ENCODE measurements at places on chromosomes 11 and 22.

- DNase-seq = no peak
These were observed 11.9 kb downstream of the FAM168A start for GRCh38 chr11:73585834-73586575.

- no peak for DNase-seq
These were observed 74.1 kb upstream of the SHANK2 start for GRCh38 chr11:71326328-71326940.

- no peak for DNase-seq
These were observed 27.8 kb downstream of the P4HA3 start for GRCh38 chr11:74283580-74284180.

DNA sequence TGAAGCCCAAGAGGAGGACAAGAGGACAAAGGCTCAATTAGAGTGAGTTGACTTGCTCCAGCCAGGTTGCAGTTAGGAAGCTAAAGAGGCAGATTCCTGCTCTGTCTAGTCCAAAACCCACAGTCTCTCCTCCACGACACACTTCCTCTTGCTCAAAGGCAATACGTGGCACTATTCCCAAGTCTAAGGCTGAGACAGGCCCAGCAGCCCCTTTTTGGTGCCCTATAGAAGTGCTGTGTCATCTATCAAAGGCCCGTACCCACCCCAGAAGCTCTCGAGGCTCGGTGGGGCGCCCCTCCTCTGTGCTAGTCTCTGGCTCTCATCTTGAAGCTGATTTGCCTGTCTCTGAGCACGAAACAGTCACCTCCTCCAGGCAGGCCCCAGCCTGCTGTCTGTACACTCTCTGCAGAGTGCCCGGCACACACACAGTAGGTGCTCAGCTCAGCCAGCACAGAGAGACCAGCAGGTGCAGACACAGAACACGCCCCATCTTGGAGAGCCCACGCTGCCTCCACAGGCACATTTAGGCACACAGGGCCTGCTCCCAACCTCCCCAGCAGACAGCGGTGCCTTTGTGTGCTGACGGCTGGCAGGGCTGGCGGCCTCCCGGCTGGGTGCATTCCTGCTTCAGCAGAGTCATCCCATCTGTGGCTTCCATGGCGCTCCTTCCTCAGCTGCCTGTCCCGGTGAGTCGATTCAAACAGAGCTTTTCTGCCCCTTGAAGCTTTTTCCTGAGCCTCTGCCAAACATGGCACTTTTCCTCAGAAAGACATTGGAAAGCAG lies 52.8 kb downstream of the MYH9 start:
- DNase-seq = no peak

- DNase-seq = no peak
These were observed 100.3 kb downstream of the CCDC83 start for GRCh38 chr11:85955531-85955930.

- DNase-seq = no peak
These were observed 69.2 kb downstream of the SCUBE1 start for GRCh38 chr22:43273902-43274484.

DNA sequence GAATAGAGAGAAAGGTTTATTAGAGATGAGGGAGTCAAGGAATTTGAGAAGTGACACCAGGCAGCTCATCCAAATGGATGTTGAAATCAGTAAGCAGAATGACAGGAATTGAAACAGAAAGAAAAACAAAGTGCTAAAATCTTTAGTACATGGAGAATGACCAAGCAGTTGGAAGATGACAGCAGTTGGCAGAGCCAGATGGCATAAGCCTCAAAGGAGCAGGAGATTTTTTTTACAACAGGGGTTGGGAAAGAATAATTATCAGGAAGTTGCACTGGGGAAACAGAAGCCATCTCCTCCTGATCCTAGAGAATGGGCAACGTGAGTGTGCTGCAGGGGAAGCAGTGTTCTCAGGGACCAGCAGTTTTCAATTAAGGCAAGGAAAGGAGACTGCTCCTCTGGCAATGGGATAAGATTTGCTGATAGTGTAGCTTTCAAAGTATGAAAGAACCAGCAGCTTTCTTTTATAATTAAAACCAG lies 28.9 kb downstream of the RAB39A start:
- peak; percentile 16 for DNase-seq

DNA sequence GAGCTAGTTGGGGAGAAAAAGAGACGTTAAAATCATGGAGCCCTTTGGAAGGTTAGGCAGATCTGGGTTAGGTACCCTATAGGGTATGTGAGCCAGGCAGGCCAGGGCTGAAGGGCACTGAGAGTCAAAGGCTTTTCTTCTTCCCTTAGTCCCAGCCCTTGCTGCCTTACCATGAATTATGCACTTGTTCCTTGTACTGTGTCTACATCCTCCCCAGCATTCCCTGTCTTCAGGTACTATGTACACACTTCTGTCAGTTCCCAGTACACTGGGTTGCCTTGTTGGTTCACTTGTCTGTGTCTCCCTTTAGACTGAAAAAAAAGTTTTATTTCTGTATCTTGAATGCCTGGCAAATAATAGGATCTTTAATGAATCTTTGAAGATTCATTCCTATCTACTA lies 16.9 kb downstream of the RNF185 start:
- no peak for DNase-seq

DNA sequence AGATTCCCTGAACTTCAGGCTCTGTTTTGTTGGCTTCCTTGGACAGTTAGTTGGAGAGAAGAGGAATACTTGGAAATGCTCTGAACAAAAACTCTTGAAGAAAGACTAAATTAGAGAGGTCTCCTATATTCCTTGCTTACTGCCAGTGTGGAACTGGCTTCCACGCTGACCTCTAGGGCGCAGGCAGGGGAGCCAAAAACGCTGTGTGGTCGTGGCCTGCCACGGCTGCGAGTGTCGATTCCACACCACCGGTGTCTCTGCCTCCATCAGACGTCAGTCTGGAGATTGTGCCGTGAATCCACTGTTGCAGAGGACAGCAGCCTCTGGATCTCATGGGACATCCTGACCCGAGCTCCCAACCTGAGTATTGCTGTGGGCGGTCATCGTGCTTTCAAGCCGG lies 37.5 kb upstream of the RAB1B start:
- DNase-seq = no peak

GRCh38 chr22:39236321-39237317 lies 8.2 kb downstream of the PDGFB start:
- DNase-seq = no peak

DNA sequence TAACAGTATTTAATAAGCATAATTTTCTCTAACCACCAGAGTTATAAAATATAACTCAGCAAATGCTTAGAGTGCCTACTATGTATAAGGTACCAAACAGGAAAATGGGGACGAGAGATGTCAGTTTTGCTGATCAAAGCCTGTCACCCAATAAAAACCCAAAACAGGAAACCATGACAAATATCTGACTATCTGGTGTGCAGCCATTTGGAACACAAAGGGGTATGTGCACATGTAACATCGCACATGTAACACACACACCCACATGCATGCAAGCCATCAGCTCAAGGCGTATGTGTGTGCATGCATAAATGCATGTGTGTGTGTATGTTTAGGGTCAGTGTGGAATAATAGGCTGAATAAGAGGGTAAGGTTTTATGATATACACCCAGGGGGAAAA lies 64.2 kb downstream of the PRR5L start:
- DNase-seq = no peak

GRCh38 chr22:32204040-32204855 lies 625 bp downstream of the RFPL2 start:
- DNase-seq = no peak

DNA sequence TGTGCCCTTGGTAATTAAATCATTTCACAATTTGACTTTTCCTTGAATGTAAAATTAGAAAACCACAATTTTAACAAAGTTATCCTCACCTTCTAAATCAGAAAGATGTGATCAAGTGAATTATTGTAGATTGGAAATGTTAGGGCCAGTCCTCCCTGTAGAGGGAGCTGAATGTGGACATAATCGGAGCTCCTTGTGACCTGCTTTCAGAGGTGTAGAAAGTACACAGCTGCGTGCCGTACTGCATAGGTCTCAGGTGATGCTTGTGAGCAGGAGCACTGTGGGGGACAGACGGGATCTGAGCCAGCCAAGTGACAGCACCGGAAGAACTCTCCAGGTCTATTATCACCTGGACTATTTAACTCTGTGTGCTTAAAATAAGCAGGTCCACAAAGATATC lies 338.0 kb downstream of the AASDHPPT start:
- no peak for DNase-seq

DNA sequence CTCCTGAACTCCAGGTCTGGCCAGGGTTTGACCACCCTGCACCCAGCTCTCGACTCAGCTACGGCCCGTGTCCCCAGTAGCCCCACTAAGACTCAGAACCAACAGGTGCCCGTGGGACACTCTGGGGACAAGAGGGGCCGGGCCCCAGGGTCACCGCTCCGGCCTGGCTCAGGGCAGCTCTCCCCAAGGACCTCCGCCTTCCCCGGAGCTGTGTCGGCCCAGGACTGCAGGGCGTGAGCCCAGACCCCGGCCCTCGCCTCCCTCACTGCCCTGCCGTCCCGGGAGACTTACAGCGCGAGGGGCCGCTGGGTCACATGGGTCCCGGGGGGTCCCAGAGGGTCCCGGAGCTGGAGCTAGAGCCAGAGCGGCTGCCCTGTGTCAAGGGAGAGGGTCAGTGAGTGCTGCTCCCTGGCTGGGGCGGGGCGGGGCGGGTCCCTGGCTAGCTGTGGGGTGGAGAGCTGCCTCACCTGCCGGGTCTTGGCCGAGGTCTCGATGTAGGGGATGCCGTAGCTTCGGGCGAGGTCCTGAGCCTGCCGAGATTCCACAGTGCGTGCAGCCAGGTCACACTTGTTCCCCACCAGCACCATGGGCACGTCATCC lies 2.3 kb downstream of the HRAS start:
- DNase-seq = no peak

- no peak for DNase-seq
These were observed 46.8 kb downstream of the SCUBE1 start for GRCh38 chr22:43296276-43296902.

GRCh38 chr11:134997652-134998320 lies 585.7 kb upstream of the B3GAT1 start:
- DNase-seq = no peak

GRCh38 chr11:130269326-130269943 lies 45.3 kb downstream of the ZBTB44 start:
- no peak for DNase-seq

DNA sequence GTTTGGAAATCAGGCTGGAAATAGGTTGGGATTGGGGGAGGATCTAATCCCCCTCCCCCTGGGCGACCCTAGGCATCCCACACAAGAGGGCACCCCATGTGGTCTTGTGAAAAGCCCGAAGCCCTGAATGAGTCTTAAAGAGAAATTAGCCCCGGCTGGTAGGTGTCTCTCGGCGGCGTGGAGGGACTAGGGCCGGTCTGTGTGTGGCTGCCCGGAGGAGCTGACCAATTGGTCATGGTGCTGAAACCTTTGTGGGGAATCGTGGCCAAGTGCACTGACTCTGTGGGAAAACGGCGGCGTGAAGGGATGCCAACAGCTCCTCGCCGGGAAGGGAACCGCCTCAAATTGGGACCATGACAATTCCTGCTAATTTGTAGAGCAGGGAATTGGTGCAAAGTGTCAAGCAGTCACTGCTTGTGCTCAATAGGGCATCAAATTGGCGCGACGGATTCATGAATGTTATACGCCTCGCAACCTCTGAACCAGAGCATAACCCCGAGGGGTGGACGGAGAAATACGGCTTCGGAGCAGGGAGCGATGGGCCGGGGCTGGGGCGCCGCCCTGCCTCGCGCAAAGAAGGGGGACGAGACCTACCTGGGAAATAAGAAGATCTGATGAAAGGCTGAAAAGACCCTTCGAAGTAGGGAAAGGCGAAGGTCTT lies 1.5 kb downstream of the DBX1 start:
- DNase-seq = no peak

GRCh38 chr11:79762279-79762921 lies 321.6 kb upstream of the TENM4 start:
- DNase-seq = no peak

DNA sequence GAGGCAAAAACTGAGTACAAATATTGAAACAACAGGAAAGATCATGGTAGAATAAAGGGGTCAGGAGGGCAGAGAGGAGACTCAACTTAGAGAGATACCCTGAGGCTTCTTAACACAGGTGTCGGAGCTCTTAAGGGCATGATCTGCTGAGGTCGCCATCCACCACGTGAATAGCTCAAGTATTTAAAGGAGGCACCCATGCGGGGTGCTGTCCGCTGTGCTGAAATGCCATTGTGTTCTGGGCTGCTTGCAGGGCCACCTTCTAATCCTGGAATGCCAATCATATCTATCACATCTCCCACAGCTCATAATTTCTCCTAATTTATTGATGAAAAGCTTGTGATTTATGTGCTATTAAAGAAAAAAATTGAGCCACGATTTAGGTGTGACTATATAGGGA lies 90.2 kb downstream of the SEZ6L start:
- DNase-seq = no peak

GRCh38 chr11:36540998-36541397 lies 26.8 kb upstream of the RAG1 start:
- no peak for DNase-seq

DNA sequence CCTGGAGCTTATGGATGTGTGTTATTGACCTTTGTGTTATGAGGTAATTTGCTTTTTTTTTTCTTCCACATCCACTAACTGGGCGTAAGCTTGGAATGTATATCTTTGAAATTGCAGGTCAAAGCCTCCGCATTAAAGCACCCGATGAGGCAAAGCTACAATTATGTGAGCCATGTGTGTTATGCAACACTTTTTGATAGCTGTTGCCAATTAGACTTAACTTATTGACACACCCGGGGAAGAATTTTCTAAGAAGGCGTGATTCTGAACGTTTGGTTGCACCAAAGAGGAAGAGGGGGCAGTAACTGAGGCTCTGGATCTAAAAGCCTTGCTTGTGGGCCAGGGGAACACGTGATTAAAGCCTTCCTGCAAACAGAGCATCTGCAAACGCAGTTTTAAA lies 610 bp upstream of the TEX12 start:
- no peak for DNase-seq

- no peak for DNase-seq
These were observed 46.9 kb downstream of the OR4D9 start for GRCh38 chr11:59558270-59558643.

- no peak for DNase-seq
These were observed 81.1 kb upstream of the EIF3D start for GRCh38 chr22:36610056-36610455.

DNA sequence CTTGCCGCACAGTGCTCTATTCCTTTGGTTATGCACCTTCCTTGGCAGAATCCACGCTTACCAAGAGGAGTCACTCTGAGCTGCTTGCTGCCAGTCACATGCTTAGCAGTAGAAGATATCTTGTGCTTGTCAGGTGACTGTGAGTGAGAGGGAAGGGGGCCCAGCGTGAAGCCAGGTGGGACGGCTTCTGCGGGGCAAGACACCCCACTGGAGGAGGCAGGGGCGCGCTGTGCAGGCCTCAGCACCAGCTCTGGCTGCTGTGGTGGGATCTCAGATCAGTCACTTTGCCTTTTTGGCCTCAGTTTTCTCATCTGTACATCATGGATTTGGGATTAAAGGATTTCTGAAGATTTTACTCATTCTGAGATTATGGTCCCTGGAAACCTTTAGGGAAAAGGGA lies 63.9 kb upstream of the B3GAT1 start:
- DNase-seq = no peak

DNA sequence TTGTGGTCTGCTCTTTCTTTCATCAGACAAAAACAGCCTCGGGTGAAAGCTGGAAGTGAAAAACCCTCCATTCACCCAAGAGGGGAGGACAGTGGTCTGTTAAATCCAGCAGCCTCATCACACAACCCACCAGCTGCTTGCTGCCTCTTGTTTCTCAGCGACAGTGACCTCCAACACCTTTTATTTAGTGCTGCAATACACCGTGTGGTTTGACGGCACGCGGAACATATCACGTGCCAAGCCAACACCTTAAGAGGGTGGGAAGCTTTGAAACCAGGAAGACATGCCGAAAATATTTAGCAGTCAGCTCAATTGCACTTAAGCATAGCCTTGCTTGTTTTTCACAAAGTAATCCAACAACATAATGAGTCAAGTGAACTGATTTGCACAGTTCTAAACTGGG lies 39.8 kb upstream of the POGLUT3 start:
- no peak for DNase-seq

- DNase-seq = no peak
These were observed 123.8 kb downstream of the LARGE1 start for GRCh38 chr22:33796494-33796893.

All from AG09319 (cell line).